Stromal cell of bone marrow (primary cell): ENCODE measurements at places on chromosomes 4 and X.

DNA sequence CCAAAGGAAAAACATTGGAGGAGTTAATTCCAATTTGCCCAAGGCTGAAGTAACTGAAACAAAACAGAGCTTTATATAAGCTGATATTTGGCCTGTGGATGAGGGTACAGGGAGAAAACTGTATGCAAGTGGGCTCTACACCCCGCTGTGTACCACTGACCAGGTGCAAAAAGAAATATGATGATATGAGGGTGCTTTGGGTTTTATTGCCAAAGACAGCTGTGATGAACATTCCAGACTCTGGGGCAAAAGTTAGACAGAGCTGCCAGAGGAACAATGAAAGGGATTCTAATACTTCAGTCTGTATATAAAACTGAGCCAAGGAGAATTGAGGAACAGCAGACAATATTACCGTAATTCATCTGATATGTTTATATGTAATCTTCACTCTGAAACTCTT is 117.4 kb downstream of the MID1 start:
- DNase-seq, result no peak

- DNase-seq, result no peak
These were observed 2334.6 kb downstream of the PCDH7 start for GRCh38 chr4:33054656-33055196.

DNA sequence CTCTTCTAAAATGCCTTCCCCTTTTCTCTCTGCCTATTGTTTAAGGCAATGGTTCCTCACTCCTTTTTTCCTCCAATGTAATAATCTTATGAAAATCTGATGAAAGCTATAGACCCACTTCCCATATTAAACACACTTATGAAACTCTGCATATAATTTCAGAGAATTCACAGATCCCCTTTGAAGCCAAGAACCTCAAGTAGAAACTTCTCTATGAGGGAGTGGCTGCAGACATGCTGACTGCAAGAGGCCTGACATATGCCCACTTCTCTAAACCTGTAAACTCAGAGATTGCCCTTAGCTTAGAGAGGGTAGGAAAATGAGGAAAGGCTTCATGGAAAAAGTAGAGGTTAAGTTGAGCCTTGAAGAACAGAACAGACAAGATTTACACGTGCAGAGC is 37.6 kb downstream of the TAB3 start:
- no peak for DNase-seq

DNA sequence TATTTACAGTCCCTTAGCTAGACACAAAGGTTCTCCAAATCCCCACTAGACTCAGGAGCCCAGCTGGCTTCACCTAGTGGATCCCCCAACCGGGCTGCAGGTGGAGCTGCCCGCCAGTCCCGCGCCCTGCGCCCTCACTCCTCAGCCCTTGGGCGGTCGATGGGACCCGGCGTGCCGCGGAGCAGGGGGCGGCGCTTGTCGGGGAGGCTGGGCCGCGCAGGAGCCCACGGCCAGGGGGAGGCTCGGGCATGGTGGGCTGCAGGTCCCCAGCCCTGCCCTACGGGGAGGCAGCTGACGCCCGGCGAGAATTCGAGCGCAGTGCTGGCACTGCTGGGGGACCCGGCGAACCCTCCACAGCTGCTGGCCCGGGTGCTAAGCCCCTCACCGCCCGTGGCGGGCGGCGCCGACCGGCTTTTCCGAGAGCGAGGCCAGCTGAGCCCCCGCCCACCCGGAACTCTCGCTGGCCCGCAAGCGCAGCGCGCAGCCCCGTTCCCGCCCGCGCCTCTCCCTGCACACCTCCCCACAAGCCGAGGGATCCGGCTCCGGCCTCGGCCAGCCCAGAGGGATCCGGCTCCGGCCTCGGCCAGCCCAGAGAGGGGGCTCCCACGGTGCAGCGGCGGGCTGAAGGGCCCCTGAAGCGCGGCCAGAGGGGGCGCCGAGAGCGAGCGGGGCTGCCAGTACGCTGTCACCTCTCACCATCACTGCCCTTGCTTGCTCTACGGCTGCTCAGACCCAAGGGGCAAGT is 39.4 kb downstream of the WFS1 start:
- DNase-seq, result no peak

- DNase-seq, result no peak
These were observed 490 bp downstream of the RWDD4 start for GRCh38 chr4:183658362-183659028.

GRCh38 chrX:13088156-13088487 is 43.7 kb upstream of the FAM9C start:
- DNase-seq, result no peak

- DNase-seq, result no peak
These were observed 58.2 kb upstream of the NPNT start for GRCh38 chr4:105837037-105837436.

DNA sequence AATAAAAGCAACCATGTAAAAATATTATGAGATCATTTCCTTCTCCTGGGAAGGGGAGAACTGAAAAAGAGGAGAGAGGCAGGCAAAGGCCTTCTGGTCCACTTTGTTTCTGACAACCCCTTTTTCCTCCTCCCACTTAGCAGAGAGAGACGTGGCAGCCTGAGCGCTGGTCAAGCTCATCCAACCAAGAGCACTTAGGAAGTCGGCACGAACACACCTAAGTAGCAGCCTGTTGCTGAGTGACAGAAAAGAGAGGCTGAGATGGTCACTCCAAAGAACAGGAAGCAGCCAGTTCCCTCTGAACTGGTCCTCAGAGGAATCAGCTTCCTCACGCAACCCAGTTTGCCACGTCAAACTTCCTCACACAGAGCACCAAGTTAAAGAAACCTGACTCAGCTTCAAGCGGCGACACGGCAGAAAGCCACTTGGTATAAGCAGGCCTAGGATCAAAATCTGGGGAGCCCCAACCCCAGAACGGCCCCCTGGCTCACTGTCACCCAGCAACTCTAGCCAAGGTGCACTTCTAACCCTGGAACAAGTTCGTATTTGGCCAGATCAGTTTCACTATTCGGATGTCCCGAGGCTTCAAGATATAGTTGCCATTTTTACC is 861 bp downstream of the SEC24D start:
- peak; percentile 89 for DNase-seq

DNA sequence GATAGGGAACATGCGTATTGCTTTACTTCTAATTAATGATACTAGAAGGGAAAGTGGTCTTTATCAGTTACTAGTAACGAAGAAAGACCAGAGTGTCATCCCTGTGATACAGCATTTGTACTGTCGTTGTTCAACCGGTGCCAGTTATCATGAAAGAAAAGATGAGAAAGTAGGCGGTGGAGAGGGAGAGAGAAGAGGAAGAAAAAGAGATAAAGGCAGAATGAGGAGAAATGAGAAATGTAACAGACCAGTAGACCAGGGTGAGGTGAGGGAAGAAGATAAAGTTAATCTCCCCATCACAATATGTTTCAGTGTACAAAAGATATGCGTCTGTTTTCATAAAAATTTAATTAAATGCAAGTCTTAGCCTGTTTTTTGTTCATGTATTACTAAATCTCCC is 135.2 kb upstream of the HPGD start:
- no peak for DNase-seq

DNA sequence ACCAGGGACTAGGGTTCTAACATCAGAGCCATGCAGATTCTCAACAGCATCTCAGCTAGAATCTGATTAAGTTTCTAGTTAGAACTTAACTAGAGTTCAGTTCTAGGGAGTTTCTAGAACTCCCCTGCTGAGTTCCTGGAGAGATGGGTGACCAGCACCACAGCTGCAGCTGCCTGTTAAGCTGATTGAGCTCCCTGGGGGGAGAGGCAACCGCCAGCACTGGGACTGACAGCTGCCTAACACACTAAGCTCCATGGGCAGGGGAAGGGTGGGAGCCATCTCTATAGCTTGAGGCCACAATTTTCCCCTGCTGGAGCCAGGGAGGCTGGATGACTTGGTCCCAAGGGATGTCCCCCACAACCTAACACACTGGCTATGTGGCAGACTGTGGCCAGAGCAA is 84.2 kb downstream of the CHIC1 start:
- DNase-seq, result no peak

DNA sequence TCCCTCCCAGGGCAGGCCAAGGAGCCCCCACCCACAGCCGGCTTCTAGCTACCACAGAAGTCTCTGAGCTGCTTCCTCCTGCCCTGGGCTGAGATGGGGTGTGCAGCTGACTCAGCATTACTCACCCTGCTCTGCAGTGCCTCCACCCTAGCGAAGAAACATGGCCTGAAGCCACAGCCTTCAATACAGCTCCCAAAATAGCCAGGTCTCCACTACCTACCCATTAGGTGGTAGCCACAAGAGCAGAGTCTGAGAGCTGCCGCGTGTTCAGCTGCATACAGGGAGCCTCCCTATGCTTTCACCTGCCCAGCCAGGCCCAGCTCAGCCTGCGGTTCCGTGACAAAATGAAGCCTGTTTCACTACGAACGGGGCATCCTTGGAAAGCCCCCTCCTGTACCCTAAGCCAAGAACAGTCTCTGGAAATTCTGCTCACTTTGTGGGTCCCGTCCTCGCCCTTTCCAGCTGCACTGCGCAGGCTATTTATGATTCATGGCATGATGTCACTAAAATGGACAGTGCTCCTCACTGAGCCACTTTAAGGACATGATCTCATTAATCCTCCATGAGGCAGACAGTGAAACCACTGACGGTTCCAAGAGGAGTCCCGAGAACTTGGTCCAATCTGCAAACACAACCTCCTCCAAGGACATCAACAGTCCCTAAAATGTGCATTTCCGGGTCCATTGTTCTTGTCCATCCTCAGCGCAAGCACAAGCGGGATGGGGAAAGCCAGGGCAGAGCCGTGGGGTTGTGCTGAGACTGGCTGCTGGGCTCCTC is 20.2 kb downstream of the WDR1 start:
- DNase-seq, result peak; percentile 92

GRCh38 chr4:138925495-138925894 is 90.1 kb upstream of the NOCT start:
- no peak for DNase-seq

- DNase-seq, result no peak
These were observed 17.5 kb upstream of the UGDH start for GRCh38 chr4:39544580-39545315.

GRCh38 chr4:142091691-142092182 is 455.4 kb downstream of the IL15 start:
- peak; percentile 97 for DNase-seq

DNA sequence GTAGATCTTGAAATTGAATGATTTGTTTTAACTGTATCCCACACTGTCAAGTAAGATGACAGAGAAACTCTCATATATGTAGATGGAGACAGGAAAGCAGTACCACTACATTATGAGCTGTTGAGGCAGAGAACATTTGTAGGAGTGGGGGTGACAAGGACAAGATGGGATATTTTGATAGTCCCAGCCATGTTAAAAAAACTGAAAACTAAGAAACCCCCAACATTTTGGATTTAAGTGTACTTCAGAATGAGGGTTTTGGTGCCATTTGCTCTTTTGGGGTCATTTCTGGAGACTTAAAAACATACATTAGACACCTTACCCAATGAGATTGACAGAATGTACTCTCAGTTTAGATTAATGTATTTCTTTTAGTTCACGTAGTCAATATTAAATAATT is 149.9 kb upstream of the SLC4A4 start:
- DNase-seq, result no peak

GRCh38 chrX:19064175-19064574 is 58.1 kb downstream of the ADGRG2 start:
- no peak for DNase-seq

GRCh38 chr4:38821739-38822138 is 17.1 kb upstream of the TLR1 start:
- DNase-seq, result no peak

DNA sequence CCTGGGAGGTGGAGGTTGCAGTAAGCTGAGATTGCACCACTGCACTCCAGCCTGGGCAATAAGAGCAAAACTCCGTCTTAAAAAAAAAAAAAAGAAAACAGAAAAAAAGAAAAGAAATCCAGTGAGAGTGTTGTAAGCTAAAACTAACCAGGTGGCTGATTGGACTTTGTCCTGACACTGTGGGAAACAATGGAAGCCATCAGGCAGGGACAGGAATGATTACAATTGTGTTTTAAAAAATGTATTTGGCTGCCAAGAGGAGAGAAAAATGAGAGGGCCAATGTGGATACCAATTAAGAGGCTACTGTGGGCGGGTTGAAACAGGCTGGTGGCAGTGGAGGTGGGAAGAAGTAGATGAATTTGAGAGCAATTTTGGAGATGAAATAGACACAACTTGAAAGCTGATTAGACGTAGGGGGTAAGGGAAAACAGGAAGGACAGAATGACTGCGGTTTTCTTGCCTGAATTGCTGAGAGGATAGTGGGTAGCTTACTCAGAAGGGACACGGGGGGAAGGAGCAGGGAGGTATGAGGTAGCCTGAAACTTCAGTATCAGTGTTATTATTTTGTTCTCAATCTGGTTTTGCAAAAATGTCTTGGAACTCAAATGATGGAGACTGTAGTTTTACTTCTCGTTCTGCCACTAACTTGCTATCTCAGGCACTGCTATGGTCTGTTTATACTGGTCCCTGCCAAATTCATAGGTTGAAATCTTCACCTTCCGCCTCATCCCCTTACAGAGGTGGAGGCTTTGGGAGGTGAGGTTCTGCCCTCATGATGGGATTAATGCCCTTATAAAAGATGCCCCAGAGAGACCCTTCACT is 45.6 kb upstream of the CHRNA9 start:
- DNase-seq, result no peak

DNA sequence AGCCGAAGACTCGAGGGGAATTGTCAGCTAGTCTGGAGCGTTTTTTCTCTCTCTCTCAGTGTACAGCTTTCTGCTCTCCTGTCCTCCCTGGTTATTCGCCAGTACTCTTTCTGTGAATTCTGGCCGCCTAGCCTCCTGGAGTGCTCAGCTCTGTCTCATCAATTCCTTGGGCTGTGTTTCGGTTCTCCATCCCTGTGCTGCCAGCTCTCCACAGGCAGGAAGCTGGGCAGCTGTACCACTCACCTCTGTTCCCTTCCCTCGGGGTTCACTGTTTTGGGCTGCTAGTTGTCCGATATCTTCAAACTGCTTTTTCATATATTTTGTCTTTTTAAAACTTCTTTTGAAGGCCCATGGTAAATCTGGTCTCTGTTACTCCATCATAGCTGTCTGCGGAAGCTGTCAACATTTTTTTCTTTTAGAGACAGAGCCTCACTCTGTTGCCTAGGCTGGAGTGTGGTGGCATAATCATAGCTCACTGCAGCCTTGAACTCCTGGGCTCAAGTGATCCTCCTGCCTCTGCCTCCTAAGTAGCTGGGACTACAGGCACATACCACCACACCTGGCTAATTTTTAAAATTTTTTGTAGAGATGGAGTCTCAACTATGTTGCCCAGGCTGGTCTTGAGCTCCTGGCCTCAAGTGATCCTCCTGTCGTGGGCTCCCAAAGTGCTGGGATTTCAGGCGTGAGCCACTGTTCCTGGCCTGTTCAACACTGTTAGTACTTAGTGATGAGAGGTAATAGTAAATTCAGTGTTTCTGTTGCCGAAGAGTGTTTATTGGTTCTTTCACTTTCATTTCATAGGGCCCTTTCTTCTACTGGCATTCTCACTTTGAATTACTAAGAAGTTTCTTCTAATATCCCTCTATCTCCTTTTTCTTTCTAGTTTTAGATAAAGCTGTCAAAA is 18.6 kb downstream of the ZCCHC4 start:
- no peak for DNase-seq

DNA sequence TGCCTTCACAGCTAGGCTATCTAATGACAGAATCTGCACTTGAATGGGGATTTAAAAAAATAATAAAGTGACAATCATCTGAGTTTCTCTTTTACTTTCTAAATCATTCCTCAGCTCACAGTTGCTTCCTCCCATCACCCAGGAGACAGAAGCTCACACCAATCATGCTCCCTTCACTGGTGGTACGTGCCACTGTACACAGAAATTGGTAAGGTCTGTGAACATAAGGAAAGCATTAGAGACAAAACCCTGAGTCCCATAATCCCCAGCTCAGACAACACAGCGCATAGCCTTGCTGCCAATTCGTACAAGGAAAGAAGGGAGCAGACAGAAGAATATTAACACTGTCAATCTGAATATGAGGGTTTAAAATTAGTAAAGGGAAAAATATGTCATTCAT is 133.1 kb downstream of the IDS start:
- no peak for DNase-seq
